ENCODE measurements at places on chromosomes 2 and 18.

GRCh38 chr2:169072163-169072925 lies 3.0 kb downstream of the DHRS9 start:
- no peak for DNase-seq

- DNase-seq, result no peak
Measured at GRCh38 chr18:55214534-55214933, 255.3 kb upstream of the CCDC68 start.

- DNase-seq, result no peak
Measured at GRCh38 chr18:26227051-26227670, 916 bp downstream of the TAF4B start.

DNA sequence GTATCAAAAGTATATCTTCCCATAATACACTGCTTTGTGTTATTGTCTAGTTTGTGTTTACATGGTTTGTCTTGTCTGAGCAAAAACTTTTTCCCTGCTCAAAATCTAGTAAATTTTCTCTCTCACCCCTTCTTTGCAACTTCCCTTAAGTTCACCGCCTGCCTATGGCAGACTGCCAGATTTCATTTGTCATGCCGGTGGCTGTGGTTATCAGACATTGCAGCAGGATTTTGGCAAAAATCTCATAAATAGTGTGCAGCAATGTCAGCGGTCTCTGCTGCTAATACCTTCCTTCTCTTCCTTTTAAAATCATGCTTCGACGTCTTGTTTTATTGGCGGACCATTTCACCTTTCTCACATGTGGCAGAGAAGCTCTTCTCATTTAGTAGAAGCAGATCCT lies 45.6 kb upstream of the TMEM178A start:
- no peak for DNase-seq

DNA sequence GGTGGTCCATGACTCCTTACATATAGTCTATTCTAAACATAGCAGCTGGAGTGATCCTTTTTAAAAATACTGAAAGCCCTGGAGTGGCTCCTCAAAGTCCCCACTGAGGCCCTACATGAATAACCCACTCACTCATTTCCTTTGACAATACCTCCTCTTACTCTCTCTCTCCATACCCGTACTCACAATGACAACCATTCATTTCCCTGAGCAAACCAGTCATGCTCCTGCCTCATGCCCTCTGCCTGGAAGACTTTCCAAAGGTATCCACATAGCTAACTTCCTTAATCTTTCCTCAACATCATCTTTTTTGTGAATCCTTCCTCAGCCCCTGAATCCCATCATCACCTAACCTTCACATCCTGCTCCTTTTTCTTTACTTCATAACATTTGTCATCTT lies 102.6 kb downstream of the BAZ2B start:
- no peak for DNase-seq

DNA sequence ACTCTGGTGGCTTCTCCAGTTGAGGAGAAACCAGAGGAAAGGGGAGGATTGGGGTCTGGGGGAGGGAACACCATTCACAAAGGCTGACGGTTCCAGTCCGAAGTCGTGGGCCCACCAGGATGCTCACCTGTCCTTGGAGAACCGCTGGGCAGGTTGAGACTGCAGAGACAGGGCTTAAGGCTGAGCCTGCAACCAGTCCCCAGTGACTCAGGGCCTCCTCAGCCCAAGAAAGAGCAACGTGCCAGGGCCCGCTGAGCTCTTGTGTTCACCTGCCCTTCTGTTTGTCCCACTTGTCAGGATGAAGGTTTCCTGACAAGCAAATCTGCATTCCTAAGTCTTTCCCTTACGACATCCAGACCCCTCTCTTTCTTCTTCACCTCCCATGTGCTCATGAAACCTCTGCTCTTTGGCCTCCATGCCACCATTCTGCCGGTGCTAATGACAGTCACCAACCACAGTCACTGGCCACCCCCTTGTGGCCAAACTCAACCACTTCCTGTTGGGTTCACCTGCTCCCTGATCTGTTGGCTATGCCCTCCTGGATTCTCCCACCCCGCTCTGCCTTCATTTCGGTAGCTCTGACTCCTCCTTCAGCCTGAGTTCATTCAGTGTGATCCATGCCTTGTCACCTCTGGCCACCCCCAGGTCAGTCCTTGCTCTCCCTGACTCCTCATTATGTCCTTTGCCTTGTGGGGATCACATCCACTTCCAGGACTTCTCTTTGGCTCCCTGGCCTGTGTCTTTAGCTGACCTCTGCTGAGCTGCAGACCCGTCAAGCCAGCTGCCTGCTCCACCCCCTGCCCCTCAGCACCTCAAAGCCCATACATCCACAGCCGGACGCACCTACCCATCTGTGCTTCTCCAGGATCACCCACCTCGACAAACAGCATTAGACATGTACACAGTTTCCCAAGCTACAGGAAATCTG lies 17.6 kb downstream of the EMX1 start:
- DNase-seq, result no peak

DNA sequence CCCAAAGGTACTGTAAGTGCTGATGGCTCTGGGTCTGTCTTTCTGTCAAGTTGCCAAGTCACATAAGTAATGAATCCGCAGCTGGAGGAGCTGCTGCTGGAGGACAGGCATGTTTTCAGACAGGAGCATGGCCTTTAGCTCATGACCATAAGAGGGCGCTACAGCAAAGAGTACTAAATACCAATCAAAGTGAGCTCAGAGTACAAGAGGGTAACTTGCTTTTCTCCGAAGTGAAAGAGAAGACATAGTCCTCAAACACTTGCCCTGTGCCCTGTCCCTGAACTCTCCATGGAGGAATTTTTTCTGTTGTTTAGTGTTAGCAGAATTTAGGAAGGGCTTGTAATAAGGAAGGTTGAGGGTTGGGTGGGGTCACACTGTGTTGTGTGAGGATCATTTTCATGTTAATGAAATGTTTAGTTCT lies 58.0 kb upstream of the EML6 start:
- peak; percentile 44 for DNase-seq

DNA sequence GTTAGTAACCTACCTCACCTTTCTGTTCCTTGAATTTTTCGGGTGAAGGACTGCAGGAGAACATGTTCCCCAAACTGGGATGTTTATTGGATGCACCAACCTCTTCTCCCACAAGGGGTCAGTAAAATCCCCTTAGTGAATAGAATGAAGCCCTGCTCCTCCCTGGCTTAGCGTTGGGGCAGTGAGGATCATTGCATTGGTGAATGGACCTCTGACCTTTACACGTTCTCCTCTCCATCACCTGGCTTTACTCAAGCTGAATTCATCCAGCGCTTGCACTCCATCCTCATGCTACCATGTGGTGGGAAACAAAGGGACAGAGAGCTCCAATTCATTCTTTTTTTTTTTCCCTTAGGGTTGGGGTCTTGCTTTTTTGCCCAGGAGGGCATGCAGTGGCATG lies 157.2 kb downstream of the MIB1 start:
- DNase-seq, result peak; percentile 18

DNA sequence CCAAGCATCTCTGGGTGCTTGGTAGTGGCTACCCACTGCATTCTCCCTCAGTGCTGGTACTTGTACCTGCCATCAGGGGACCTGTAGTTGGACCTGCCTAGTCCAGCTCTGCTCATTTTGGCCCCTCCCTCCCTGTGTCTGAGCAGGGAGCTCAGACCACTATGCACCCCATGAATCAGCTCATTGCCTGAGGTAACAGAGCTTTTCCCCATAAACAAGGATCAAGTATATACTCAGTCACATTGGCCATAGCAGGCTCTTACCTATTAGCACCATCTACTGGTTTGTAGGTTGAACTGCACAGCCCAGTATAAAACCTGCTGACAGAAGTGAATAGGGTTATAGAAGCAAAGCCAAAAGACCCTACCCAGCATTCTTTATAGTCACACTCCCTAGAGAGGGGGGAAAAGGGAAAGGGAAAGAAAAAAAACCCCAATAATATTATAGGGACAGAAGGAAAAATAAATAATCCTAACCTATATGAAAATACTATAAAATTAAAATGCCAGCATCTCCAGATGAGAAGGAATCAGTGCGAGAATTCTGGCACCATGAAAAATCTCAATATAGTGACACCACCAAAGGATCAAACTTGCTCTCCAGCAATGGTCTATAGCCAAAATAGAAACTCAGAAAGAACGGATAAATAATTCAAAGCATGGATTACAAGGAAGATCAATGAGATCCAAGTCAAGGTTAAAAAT lies 6.9 kb upstream of the FLACC1 start:
- peak; percentile 77 for DNase-seq

DNA sequence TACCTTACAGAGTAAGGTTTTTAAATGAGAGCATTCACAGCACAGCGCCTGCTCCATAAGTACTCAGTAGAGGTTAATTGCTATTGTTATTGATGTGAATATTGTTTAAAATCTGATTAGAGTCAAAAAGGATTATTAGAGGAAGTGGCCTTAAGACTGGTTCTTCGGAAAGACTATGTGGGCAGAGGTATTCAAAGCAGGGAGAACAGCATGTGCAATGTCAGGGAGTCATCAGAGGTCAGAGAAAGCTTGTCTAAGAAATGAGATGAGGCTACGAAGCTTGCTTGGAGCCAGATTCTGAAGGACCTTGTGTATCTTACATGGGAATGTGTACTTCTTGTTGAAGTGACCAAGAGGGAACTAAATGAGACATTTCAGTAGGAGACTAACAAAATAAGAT lies 49.8 kb downstream of the PMS1 start:
- no peak for DNase-seq

GRCh38 chr2:182368446-182368845 lies 58.4 kb downstream of the PDE1A start:
- no peak for DNase-seq

GRCh38 chr2:27079233-27080139 lies 1.1 kb downstream of the EMILIN1 start:
- DNase-seq, result no peak

GRCh38 chr2:56088411-56088810 lies 95.4 kb upstream of the CCDC85A start:
- no peak for DNase-seq

DNA sequence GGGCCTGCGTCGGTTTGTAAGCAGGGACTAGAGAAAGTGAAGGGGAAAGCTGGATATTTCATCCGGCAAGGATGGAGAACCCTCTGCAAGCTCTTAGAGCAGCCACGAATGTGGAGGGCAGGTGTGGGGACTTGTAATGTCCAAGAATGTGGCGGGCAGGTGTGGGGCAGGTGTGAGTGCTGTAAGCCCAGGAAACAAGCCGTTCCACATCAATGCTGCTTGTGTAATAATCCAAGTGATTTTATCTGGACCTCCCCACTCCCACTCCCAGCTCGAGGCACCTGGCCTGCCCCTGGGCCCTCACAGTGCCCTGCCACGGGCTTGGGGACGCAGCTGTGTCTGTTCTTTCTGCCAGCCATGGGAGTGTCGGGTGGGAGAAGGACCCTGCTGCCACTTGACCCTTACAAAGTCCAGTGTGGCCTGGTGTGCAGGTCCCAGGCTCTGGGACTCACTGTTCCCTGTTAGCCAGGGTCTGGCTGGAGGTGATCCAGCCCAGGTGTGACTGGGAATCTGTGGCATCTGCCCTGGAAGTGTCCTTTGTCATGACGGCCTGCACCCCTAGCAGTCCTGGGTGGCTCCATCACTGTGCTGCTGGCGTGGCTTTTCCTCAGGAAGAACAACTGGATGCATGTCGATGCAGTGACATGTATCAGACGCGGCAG lies 42.8 kb downstream of the SOX11 start:
- DNase-seq, result no peak

GRCh38 chr2:216195565-216196029 lies 86.4 kb downstream of the XRCC5 start:
- DNase-seq, result no peak

DNA sequence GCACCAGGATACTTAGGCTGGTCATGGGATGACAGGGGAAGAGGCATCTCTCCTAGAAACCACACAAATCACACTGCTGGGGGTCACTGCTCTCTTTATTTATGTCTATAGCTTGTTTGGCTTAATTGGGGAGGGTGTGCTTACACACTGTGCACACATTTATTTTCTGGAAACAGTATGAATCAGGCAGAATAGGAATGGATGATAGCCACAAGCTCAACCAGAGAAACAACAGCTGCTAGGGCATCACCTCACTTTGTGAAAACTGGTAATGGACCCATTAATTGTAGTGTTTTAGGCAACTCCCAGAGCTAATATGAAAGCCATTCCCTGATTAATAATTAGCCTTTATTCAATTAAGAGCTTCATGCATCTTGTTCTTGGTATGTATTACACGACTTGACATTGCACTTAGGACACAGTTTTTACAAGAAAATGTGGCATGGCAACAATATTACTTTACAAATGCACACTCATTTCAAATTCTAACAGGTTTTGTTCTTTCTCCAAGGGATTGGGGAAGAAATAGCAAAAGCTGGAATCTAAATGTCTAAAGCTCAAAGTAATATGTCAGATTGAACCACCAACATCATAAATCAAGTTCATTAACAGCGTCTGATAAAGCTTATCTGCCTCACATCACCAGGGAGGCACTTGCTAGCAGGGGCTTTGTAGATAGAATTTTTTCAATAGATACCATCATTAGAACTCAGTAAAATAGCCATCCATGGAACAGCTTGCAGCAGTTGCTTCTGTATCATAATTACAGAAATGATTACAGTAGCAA lies 361.9 kb upstream of the FSHR start:
- DNase-seq, result no peak

DNA sequence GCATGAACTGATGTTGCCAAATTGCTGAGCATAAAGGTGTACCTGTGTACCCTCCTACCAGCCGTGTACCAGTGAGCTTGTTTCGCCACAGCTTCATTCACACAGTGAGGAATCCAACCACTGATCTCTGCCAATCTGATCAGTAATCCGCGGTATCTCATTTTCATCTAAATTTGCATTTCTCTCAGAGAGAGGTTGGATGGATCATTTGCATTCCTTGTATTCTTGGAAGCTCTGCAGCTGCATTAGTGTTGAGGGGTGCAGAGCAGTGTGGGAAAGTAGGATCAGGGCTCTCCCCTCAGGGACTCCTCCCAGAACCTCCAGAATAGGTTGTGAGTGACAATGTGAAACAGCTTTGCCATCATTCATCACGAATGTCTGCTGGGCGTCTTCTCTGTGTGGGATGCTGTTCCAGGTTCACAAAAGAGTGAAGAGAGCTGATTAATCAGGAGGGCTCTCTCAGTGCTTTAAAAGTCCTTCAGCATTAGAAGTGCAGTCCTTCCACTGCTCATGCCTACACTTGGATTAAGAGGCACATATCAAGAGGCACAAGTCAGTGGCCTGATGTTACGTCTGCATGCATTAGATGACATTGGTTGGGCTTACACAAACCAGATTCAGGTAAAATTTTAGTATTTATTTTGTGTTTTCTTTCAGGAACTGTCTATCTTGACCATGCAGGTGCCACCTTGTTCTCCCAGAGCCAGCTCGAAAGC lies 7.5 kb downstream of the MOCOS start:
- DNase-seq, result no peak

DNA sequence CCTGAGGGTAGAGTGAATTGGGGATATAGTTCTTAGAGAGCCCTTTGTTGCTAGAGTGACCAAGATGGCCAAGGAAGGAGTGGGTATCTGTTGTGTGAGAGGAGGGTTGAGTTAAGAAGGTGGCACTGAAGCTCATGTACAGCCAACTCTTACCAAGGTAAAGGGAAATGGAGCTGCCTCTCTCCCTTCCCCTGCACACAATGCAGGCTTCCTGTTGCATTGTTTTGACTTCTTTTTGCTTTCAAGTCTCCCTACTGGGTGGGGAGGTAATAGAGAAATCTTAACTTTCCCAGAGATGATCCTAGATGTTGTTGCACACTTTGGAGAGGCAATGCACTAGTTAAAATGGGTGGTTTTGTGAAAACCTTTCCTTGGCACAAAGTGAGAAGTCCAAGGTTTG lies 23.8 kb downstream of the HOXD1 start:
- DNase-seq, result no peak

Data from CD4-positive, alpha-beta T cell treated with Interleukin-2 at 100 ng/mL for 4 hours (primary cell).